ENCODE measurements at places on chromosomes 2 and 18.

DNA sequence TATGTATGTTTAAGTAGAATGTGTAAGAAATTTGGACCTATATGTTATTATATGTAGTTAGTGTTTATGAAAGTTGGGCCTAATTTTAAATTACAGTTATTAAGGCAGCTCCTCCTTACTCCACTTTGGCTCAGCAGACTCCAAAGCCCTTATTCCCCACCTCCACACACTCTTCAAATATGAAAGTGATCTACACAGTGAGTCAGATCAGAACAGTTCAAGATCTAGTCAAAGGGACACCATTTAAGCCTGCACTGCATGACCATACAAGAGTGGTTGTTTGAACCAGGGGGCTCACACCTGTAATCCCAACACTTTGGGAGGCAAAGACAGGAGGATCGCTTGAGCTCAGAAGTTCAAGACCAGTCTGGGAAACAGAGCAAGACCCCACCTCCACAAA, 21.2 kb upstream of the PMAIP1 start:
- no peak for DNase-seq

DNA sequence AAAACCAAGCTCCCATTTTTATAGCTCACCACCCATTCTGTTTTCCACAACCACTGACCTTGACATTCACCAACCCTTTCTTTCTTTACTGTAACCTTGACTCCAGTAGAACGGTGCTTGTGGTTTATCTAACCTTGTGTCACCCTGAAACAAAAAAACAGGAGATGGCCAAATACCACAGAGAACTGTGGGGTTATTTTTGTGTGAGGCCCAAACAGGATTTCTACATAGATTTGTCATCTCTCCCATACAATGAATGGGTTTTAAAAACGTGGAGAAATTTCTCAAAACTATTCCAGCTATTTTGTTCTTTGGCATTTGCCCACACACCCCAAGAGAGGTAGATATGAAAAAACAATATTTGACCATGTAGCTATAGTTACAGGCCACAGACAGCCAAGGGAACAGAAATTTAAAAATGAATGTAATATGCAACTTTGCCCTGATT, 231.3 kb upstream of the TANK start:
- DNase-seq = no peak

DNA sequence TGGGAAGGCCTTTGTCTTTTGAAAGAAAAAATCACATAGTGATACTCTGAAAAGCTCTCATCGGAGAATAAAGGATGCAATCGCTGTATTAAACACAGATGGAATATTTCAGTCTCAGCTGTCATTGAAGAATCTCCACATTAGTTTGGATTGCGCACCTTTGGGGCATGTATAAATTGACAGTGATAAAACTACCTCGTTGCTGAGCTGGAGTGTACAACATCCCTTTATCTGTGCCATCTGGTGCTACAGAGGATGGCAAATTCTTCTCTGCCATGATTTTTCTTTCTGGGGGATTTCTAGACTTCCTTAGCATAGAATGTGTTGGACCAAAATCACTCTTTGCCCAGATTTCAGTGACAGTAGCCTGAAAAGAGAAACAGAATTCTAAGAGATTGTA, 185.3 kb downstream of the PARD3B start:
- no peak for DNase-seq

DNA sequence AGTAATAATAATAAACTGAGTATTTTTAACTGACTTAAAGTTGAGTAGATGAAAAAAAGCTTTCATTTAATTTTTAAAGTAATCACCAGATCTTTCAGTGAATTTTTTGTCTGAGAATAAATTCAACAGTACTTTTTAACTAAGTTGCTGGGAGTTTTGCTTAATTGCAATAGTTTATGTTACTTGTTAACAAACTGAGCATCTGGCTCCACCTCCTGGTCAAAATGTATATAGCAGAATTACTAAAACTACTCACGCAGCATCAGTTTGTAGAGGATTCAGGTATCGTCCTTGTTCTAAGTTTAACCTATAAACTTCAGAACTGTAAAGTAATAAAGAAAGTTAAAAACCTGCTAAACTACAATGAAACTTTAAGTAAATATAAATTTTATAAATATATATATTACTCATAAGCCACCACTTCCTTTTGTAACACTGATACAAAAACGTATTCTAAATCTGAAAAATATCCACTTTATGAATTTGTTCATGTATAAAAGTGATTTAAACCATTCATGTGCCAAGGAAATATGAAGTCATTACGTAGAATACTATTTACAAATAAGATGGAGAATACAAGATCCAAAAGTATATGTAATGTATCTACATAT, 21.3 kb downstream of the NOL10 start:
- no peak for DNase-seq

DNA sequence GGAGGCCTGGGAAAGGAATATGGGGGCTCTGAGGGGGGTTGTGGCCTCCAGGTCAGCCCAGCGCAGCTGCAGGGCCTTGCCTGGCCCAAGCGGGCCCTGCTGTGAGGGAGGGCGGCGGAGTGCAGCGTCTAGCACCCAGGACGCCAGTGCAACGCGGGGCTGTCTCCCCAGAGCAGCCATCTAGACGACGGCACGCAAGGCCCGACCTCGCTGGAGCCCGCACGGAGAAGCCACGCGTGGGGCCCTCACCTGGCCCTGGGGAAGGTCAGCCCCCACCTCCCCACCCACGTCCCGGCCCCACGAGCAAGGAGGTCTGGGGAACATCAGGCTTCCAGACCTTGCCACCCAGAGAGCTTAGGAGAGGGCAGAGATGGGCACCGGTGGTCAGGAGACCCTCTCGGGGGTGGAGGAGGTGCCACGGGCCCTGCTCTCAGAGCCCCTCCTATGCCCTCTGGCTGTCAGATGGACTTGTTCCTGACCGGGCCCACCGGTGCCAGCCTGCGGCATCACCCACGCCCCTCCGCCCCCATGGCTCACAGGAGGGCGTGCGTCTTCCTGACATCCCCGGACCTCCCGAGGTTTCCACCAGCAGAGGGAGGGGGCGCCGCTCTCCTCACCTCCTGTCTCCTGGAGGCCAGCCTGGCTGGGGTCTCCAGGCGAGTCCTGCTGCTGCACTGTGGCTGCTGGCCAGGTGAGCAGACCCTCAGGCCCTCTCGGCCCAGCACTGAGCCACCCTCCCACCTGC, 17.0 kb downstream of the GPR35 start:
- no peak for DNase-seq

GRCh38 chr2:174436351-174436750, 40.8 kb downstream of the SCRN3 start:
- no peak for DNase-seq

DNA sequence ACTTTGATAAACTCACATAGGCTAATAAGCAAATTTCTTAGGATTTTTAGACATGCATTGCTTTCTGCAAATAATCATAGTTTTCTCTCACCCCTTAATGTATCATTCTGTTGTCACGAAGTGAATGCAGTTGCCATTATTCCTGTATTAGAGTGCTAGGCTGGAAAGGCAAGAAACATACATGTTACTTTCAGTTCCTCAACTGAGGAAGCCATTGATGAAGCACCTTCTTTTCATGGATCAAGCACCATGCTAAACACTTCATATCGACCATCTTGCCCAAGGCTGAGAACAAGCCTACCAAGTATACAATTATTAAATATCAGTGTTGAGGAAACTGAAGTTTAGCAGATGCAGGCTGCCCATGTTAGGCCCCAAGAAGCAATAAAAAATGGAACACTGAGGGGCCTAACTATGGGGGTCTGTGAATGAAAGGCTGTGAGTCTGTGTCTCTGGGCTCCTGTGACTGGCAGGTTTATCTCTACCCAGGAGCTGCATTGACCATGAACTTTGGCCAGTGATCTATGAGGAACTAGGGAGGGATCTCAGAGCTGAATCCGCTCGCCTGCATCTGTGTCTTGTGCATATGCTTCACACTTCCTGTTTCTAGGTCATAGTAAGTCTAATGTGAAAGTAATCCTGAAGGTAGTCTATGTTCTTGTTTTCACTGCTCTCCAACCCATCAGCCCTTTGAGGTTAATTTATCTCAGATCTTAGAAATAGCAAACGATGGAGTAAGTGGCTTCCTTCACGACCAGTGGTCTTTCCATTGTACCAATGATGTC, 16.0 kb upstream of the TSPYL6 start:
- DNase-seq = no peak

GRCh38 chr2:143284087-143284675, 155.0 kb downstream of the ARHGAP15 start:
- DNase-seq = no peak

DNA sequence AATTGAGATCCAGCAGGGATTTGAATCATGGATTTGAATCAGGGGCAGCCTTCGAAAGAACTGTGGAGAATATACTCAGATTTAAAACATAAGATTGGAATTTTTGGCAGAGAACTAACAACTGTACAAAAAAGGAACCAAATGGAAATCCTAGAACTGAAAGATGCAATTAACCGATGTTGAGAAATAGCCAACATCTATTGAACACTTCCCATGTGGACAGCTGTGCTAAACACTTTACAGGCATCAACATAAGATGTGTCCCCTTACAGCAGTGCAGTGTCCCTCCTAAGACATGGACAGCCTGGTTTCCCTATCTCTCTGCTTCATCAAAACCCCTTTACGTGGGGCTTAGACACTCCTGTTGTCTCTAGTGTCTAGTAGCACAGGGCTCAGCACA, 3.7 kb upstream of the IL1RN start:
- no peak for DNase-seq

DNA sequence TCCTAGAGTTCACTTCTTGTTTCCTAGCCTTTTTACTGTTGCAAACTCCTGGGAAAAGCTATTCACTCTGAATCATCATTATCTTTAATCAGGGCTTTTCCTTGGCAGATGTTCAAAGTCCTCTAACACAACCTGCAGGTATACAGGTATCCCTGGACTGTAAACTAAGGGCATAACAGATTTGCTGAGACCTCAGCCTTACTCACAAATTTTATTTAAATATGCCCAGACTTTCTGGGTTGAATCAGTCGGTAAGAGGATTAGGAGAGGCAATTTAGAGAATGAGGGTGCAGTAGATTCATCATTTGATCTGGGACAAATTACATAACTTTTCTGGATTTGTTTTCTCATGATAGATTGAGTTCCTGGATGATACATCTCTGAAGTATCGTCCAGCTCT, 217.8 kb upstream of the STON1 start:
- DNase-seq = no peak

DNA sequence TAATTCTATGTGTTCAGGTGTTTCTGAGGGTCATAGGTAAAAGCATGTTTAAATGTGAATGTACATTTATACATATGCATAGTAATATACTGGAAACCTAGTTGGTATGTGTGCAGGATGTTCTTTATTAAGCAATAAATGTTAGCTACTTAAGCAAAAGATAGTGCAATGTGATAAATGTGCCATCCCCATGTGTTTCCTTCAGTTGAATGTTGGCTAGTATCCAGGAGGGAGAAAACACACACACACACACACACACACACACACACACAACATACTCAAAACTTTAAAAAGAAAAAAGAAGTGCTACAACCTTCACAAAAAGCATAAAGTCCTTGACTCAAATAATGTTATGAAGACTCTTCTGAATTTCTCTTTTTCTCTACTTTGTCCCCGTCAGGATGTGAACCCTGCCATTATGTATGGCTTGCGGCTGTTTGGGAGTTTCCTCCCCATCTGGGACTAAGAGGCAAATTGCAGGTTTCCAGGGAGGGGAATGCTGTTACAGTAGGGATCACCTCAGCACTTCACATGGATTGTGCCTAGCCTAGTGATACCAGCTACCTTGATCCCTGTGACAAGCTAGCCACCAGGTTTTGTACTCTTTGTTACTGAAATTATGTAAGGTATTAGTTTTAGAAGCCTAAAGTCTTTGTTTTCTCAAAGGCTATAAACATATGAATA, 82.6 kb downstream of the IKZF2 start:
- no peak for DNase-seq

- no peak for DNase-seq
Measured at GRCh38 chr2:9382604-9383235, 40.6 kb downstream of the ITGB1BP1 start.

GRCh38 chr18:62637807-62638687, 77.3 kb upstream of the PHLPP1 start:
- no peak for DNase-seq

DNA sequence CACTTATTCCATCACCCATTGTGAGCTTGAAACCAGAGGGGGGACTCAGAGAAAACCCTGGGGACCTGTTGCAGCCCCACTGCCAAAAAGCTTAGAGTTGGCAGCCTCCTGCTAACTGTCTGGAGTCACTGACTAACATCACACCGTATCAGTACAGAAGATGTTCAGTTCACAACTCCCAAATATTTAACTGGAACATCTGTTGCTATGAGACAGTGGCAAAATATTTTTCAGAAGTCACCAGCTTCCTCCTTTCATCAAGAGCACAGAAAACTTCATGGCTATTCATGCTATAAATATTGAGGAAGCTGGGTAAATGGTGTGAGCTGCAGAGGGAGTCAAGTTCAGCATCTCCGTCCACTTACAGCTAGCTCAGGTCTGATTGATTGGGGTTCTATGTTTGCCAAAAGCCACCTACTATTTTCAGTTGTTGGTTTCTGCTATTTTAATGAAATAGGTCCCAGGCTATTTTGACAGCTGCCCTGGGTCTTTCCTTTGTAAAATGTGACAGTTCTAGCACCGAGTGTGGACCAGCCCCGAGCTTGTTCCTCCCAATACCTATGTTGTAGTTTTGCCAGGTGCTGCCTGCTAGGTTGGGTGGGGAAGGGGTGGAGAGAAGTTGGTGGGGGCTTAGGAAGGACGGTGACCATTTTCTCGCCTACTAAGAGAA, 9.8 kb downstream of the TUBB6 start:
- no peak for DNase-seq

DNA sequence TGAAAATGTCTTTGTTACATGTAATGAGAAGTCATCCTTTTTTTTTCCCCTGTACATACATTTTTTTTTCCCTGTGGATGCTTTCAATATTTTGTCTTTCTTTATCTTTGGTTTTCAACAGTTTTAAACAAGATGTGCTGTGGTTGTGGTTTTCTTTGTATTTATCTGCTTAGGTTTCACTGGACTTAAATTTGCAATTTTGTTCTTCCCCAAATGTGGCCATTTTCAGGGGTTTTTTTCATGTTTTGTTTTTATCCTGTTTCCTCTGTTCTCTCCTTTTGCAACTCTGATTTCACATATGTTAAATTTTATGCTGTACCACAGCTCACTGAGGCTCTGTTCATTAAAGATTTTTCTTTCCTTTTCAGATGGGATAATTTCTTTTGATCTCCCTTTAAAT, 41.7 kb downstream of the GALNT1 start:
- DNase-seq = no peak

DNA sequence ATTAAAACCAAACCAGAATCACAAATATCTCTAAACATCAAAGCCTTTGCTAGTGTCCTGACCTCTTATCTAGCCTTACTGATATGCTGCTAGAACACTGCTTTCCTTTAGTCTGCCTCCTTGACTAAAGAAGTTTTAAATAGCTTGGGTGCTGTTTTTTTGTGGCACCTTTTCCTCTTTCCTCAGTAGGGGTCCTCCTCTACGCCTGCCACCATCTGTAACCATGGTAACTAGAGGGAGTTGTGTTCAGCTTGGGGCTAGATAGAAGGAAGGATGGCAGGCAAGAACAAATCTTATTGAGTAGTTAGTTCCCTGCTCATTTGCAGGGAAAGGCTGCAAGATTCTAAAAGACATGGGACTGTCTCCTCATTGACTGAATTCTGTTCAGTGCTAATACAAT, 86.0 kb downstream of the TAF4B start:
- no peak for DNase-seq

GRCh38 chr2:157420771-157421323, 23.0 kb downstream of the CYTIP start:
- no peak for DNase-seq
